ENCODE measurements at places on chromosomes 7 and 10. TPM values are rescaled to one million over a fixed set of nuclear protein-coding genes. Genes with fewer than 3 reads are reported as not detected.

- no peak for DNase-seq
Measured at GRCh38 chr7:131502810-131503508, 53.5 kb downstream of the PODXL start.

GRCh38 chr10:131131726-131132591 is 179.6 kb downstream of the TCERG1L start:
- DNase-seq: no peak

DNA sequence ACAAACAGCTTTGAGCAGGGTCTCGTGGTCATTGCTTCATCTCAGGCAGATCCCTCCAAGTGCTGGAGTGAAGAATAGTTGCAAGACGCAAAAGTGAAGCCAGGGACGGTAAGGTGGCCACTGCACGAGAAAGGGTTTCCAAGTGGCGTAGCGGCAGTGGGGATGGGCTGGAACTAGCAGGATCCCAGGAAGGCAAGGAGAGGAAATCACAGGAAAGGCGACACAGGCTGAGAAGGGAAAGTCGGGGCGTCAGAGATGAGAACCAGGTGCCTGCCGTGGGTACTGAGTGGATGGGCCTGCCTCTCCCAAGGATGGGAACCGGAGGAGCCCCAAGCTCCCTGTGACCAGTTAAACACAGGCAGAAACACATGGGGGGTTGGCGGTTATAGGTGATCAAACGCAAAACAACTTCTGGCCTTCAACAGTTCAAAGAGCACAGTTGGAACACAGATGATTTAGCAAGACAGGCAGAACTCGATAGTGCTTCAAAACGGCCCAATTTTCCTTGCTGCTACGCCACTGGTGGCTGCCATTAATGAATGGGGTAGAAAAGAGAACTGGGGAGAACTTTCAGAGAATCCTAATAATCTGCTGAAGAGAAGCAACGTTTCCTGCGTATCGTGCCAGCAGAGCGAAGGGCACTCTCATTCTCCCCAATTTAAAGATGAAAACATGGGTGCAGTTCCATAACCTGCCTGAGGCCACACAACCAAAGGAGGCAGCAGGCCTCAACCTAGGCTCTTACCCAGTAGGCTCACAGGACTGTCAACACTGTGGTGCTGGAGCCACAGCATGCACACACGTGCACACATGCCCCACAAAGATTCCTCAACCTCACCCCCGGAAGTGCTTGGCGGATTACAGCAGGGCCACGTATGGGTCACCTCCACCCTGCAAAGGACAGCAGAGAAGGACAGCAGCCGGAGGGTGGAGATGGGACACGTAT is 61.9 kb downstream of the MAD1L1 start:
- DNase-seq: no peak

- no peak for DNase-seq
Measured at GRCh38 chr10:369684-370448, 234.6 kb downstream of the ZMYND11 start.

The HYAL4 gene
- not detected for total RNA-seq

The HOXA1 gene
- total RNA-seq: 0.71 TPM

The EBF3 gene
- 9.1 TPM for total RNA-seq

Data from posterior vena cava (tissue), 2 donors.